ENCODE measurements at places on chromosomes 11 and 22.

DNA sequence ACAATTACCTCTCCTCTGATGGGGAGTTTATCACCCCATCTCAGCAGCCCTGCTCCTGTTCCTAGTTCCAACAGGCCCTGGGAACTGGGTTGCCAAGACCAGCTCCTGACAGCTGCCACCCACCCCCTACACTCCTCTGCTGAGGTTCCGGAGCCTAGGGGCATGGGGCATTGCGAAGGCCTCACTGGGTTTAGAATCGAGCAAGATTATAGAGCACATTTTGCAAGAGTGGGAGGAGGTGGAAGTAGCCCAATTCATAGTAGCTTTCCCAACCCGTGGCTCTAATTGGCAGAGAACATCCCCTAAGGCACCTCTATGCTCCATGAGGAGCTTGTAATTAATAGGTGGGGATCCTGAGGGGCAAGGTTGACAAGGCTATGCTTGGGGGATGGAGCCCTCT is 23.0 kb downstream of the MYEOV start:
- DNase-seq, result no peak

GRCh38 chr22:28779833-28780232 is 7.3 kb downstream of the CCDC117 start:
- no peak for DNase-seq

DNA sequence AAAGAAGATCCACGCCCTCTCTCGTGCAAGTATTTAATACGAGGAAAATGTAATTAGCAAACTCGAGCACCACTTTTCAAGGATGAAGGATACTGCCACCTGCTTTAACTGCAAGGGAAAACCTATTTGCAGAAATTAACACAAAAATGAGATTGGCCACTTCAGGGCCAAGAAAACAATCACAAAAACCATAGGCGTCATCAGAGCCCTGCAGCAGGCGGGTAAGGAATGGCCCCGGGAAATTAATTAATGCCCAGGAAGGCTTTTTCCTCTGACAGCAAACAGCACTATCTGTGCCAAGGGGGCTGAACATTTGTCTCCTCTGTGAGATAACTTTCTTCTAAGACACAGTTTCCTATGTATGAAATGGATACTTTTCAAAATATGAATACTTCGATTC is 255.7 kb downstream of the CTTN start:
- no peak for DNase-seq

DNA sequence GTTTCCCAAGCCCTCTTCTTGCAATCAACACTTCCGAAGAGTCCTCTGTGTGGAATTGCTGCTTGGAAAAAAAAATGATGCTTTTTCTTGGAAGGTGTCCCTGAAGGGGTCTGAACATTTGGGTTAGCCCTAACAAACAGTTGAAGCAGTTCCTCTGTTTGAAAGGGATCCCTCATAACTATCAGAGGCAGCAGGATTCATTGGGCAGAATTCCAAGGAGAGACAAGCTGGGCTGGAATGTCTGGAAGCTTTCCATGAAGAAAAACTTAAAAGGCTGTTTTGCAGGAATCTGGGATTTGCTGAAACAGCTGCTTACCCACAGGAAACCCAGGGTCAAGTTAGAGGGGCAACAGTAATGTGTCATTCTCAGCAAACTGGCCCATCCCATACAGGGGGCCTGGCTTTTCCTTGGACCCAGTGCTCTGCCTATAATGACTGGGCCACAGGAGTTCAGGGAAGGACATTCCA is 3.1 kb downstream of the CSNK2A3 start:
- peak; percentile 45 for DNase-seq

DNA sequence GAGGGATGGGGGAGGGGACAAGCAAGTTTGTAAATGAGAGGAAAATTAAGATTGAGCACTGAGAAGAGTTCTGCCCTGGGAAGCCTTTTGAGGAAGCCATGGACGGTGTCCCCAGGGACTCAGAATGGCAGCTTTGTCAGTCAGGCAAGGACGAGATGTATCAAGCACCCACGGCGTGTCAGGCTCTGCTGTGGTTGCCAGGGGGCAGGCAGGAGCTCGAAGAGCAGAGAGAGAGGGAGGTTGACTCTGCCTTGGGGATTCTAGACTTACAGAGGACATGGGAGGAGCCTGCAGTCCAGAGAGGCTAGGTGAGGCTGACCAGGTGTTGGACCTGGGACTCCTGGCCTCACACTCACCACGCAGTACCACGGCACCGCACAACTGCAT is 29.1 kb upstream of the SYT7 start:
- no peak for DNase-seq

- DNase-seq, result no peak
Observed at GRCh38 chr11:131386408-131386807, 16.0 kb downstream of the NTM start.

DNA sequence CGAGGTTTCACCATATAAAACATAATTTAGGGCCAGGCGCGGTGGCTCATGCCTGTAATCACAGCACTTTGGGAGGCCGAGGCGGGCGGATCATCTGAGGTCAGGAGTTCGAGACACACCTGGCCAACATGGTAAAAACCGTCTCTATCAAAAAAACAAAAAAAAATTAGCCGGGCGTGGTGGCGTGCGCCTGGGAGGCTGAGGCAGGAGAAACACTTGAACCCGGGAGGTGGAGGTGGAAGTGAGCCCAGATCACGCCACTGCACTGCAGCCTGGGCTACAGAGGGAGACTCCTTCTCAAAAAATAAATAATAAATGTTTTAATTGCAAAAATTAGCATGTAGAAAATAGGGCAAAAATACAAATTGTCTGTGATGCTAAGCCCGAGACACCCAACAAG is 993 bp upstream of the SFI1 start:
- no peak for DNase-seq

- DNase-seq, result no peak
Observed at GRCh38 chr11:14417186-14417585, 58.2 kb upstream of the RRAS2 start.

- no peak for DNase-seq
Observed at GRCh38 chr11:76443268-76443980, 1.4 kb upstream of the EMSY start.

GRCh38 chr11:133808393-133809140 is 36.7 kb downstream of the SPATA19 start:
- DNase-seq, result no peak

- DNase-seq, result no peak
Observed at GRCh38 chr22:48485149-48486133, 1342.2 kb downstream of the BRD1 start.

GRCh38 chr11:115591380-115591779 is 87.2 kb upstream of the CADM1 start:
- no peak for DNase-seq

- no peak for DNase-seq
Observed at GRCh38 chr11:134233729-134234179, 9.3 kb downstream of the VPS26B start.

GRCh38 chr22:45916515-45916914 is 60.4 kb downstream of the WNT7B start:
- no peak for DNase-seq

DNA sequence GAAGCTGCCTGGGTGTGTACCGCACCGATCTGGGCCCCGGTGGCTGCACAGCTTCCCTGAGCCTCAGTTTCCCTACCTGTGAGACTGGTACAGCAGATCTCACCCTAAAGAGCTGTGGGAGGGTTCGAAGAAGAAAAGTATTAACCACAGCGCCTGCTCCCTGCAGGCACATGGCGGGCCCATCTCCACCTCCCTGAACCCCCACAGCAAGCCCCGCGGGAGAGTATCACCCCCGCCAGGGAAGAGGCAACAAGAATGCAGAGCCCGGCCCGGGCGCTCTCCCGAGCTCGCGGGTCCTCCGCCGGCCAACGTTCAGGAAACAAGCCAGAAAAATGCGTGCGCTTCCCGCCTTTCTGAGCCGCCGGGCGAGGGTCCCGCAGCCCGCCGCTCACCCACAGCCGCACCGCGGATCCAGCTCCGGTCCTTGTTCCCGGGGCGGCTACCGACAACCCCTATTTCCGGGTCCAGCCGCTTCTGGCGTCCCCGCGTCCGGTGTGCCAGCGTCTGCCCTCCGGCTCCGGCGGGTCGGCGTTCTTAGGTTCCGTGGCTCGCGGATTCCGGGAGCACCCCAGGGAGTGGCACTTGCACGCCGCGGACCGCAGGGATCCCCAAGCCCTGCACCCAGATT is at the start of gene TOP3B:
TSS of gene TOP3B (minus strand) at position 450 of the 628 bp plus-strand sequence. CDS start 7,078 bp downstream, outside the sequence.
- peak; percentile 64 for DNase-seq

GRCh38 chr22:41447435-41448188 is 1.0 kb upstream of the TOB2 start:
- peak; percentile 29 for DNase-seq

DNA sequence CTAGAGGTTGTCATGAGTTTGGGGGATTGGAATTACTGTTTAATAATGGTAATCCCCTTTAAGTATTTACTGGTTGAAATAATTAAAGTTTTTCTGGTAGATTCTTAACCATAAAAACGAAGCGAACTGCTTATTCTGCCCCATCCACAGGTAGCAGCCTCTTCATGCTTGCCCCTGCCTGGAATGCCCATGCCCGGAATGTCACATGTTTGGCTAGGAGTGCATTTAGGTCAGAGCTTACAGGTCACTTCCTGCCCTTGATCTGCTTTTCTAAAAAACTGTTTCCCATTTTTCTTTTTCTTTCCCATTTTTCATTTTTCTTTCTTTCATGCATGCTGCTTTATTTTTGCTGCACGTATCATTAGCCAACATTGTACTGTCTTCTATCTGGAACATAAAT is 69.1 kb downstream of the YAP1 start:
- no peak for DNase-seq

DNA sequence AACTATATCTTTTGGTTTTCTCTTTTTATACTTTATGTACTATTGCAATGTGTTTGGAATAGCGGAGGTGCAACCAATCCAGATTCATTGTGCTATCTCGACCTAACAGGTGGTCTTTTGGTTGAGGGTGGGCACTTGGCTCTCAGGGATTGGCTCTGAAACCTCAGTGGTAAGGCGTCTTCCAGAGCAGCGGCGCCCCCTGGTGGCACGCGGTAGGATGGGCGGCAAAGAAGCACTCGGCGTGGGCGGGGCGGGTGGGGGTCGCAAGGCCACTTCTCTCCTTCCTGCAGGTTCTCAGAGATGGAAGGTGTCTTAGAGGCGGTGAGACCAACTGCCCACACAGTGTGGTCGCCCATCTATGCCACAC is 19.2 kb upstream of the PLET1 start:
- DNase-seq, result no peak

DNA sequence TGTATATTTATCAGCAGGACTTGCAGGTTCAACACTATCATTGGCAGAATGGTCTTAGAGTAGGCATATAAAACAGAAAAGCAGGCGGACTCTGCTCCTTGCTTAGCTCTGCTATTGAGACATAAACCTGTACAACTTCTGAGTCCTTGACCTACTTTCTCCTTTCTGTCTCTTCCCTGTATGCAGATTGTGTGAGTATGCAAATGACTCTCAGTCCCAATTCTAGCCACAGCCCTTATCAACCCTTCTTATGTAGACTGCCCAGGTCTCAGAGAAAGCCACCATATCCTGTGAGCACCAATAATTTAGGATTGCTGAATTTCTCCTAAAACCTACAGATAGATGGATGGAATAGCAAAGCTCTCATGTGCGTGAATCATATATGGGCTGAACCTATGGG is 367.6 kb upstream of the DDI1 start:
- DNase-seq, result no peak

DNA sequence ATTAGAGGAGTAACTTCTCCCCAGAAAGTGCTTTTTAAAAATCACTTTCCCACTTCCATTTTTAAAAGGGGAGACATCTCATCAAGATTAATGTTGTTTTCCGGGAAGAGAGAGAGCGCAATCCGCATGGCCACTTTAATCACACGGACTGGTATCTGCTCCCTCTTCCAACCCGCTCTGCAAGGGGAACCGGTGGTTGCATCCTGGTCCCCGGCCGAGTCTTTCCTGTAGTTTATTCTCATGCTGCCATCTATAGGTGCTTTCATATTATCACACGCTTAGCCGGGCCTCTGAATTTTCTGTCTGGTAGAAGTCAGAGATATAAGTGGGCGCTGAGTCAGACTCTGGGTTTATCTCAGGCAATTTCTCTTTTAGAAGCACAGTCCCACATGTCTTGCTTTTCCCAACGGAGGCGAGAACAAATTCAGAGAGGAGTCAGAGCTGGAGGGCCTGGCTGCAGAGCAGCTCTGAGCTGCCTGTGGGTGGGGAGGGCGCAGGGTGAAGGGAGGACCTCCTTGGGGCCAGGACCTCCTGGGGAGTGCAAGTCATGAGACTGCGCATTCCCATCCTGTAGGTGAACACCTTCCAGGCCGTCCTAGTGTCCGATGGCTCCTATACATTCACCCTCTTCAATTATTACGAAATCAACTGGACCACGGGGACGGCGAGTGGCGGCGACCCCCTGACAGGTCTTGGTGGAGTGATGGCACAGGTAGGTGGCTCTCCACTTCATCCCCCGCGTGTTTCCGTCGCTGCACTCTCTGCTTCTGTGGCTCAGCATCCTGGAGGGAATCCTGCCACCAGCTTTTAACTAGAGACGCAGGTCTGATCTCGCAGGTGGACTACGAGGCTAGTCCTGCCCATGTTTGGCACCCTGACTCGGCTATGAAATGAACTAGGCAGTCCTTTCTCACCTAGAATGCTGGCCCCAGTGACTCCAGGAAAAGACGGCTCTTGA is 11.7 kb downstream of the TECTA start:
- peak; percentile 41 for DNase-seq

DNA sequence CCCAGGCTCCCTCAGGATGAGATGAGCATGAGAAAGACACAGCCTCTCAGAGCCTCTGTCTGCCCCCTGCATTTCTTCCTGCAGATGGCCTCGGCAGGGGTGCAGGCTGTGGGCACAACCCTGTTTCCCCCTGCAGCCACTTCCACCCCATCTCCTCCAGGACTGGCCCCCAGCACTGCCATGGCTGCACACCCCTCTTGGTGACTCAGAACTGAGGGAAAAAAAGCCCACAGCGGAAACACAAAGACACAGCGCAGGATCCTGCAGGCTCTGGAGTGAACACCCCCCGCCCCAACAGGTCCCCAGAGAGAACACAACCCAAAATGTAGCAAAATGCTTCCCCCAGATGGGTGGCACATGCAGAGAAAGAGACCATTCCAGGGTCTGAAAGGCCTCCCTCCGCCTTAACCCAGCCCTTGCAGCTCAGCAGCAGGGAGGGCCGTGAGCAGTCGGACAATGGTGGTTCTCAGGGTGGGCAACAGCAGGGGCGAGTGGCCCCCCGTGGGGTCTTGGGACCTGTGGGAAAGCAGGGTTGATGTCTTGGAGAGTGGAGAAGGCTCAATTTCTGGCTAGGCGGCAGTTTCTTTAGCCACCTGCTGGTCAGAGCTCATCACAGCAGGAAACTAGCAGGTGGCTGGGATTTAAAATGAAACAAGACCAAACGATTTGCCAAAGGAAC is 8.0 kb downstream of the TUBGCP6 start:
- no peak for DNase-seq

DNA sequence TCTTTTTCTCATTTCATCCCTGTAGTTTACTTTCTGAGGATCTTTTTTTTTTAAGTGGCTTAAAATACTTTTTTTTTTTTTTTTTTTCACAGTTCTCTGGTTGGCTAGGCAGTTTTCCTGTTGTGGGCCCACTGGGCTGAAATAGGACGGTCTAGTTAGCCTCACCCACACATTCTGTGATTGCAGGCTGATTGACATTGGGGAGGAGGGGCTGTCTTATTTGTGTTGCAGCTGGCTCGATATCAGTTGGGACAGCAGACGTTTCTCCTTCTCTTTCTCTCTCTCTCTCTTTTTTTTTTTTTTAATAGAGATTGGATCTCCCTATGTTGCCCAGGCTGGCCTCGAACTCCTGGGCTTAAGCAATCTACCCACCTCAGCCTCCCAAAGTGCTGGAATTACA is 6.9 kb downstream of the BCR start:
- no peak for DNase-seq

Measured in foreskin melanocyte (primary cell).